Substantia nigra (tissue), 51 donors: ENCODE measurements at places on chromosomes 7 and 10.

- DNase-seq, result no peak
Observed at GRCh38 chr7:126203185-126203584, 1049.6 kb downstream of the GRM8 start.

- DNase-seq, result peak; percentile 56
Observed at GRCh38 chr10:86688398-86688921, 20.1 kb downstream of the LDB3 start.

DNA sequence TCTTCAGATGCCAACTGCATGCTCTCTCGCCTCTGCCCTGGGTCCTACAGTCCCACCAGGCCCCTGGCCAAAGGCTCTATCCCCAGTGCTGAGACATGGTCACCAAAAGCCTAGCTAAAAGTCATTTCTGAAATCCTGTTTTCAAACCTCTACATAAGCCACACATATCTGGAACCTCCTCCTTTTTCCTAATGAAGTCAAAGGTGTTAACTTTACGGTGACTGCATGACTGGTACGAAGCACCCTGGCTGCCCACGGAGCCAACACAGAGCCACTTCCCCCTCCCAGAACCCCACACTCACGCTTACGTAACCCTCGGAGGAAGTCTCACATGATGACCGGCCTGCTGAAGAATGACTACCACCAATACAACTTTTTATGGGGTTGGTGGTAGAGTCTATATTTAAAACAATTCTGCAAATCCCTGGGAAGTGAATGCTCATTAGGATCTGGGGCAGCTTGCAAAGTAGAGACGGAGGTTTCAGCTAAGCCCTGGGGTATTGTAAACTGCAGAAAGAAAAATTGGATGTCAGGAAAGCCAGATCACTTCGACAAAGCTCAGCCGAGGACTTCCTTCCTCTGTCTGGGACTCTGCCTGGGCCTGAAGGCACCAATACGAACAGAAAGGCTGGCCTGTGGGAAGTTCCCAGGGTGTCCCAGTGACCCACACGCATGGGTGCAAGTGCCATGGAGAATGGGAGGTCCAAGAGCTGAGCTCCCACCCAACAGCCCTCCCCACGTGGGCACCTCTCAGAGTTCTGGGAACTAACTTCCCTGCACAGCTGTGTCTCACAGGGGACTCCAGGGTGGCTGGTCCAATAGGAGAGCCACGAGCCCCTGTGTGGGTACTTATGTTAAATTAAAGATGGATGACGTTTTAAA is 50.7 kb downstream of the PDGFA start:
- DNase-seq, result no peak

DNA sequence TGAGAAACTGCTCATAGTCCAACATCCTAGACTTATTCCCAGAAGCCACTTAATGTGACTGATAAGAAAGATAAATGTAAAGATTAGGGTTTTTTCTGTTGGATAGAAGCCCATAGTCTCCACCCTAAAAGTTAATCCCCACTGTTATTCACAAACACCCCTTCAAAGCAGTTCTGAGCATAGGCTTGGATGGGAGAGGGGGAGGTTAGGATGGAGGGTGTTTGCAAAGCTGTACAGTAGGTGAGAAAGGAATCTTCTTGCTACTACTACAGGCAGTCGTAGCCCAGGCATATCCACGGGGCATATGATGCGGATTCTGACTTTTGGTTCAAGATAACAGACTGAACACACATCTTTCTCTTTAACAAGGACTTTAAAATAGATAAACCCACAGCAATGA is 535.9 kb downstream of the PHTF2 start:
- DNase-seq, result no peak

- DNase-seq, result no peak
Observed at GRCh38 chr10:69576334-69577011, 3.3 kb upstream of the NEUROG3 start.

GRCh38 chr7:44603193-44603592 is 3.2 kb upstream of the OGDH start:
- no peak for DNase-seq

- no peak for DNase-seq
Observed at GRCh38 chr10:79354141-79354540, 6.9 kb downstream of the PPIF start.

- DNase-seq, result no peak
Observed at GRCh38 chr10:49162761-49163310, 25.4 kb downstream of the TMEM273 start.

GRCh38 chr7:120981888-120982615 is 6.5 kb upstream of the CPED1 start:
- DNase-seq, result no peak

GRCh38 chr10:92886334-92886961 is 38.1 kb downstream of the EXOC6 start:
- DNase-seq, result no peak

- no peak for DNase-seq
Observed at GRCh38 chr7:149741629-149742028, 31.8 kb downstream of the ZNF467 start.

- no peak for DNase-seq
Observed at GRCh38 chr10:68954904-68955303, 1.1 kb upstream of the DDX21 start.

GRCh38 chr10:63415640-63416244 is 50.0 kb downstream of the JMJD1C start:
- DNase-seq, result no peak

DNA sequence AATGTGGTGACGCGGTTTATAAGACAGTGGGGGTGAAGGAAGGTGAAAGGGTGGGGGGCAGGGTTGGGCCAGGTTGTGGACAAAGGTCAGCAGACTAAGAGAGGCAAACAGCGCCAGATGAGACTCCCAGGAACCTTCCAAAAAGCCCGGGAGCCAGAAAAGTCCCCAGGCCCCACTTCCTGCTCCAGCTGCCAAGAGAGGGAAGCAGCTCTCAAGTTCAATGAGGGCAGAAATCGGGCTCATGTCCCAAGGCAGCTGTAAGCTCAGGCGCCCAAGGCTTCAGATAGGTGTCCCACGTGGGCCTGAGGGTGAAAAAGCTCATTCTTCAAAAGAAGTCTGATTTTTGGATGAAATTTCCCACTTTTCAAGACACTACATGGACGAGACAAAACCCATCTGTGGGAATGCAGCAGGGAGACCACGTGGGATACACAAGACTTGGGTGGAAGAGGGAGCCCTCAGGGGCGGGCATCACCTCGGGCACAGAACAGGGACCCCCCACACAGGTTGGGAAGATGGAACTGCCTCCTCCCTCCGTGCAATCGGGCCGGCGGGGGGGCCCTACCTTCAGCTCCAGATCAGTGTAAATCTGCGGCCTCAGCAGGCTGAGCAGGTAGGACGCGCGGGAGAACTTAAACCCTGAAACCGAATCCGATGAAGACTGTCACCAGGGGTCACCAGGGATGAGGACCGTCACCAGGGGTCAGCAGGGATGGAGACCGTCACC is 7.8 kb downstream of the PYROXD2 start:
- no peak for DNase-seq

DNA sequence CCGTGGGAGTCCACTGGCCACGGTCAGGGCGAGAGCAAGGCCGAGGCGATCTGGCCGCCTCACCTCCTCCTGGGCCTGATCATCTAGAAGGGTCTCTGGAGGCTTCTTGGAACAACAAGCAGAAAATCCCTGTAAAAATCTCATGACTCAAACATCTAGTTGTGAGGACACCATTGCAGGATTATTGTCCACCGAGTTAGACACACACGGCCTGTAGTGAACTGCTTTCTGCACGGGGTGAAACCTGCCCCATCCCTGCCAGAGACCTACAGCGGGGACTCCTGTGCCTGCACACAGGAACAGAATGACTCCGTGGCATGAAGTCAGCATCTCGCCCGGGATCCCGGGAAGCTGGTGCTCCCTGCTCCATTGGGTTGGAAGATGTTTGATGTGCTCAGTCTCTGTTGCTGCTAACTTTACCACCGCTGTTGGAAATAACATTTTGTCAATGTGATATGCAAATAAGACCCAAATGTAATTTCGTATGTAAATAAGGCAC is 267.0 kb upstream of the TCERG1L start:
- DNase-seq, result no peak

DNA sequence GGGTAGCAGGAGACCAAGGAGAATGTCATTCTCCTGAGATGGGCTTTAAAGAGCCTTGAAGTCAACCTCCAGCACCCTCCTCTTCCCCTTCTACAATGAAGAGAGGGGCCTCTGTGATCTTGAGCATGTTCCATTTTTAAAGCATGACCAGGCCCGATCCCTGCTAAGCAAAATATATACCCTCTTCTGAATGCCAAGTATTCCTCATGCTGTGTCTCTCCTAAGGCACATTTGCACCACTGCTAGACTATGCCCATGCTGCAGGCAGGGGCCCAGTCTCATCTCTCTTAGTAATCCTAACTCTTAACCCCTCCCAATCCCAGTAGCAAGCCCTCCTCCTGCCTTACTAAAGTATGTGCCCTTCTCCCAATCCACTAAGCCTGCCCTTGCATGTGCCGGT is 18.4 kb downstream of the SORBS1 start:
- DNase-seq, result no peak

DNA sequence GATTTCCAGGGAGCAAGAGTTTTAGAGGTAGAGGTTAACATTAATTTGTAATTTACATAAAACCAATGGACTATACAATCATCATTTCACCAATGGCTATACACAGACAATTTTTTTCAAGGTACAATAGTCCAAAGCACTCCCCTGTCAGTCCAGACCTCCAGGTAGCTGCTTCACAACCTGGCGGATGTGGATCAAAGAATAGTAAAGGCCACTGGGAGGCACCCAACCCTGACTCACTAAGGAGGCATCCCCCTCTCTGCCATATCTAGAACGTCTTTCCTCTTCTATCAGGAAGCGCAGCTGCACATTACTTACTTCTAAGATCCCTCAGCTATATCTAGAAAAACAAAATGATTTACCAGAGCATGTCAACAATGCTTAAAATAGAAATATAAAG is 217.7 kb upstream of the AOAH start:
- no peak for DNase-seq

- DNase-seq, result no peak
Observed at GRCh38 chr10:3271354-3272115, 99.0 kb upstream of the PITRM1 start.

- DNase-seq, result peak; percentile 22
Observed at GRCh38 chr7:106425017-106425719, 140.4 kb upstream of the NAMPT start.

DNA sequence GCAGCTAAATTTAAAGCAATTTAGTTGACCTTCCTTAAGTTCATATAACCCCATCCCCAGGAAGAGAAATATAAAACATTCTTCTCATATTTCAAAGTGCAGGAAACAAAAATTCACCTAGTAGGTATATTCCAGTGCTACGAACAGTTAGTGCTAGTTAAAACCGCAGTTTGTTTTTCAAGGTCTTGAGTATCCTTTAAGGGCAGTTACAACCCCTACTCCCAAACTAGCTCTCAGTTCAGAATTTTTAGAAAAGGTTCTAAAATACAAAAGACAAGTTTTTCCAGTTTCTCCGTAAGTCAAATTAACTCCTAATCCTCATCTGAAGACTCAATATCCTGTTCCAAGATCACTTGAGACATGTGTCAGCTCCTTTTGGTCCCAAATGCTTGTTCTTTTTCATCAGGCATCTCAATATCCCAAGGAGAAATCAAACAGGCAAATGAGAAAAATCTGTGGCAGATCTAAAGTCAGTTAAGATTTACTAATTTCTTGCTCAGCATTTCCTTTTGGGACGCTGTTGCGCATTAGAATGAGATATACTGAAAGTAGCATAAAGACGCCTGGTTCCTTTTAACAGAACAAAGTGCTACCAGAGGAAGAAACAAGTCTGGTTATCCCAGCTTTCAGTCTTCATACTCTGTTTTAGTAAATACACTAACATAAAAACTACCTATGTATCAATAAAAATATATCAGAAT is 51.8 kb downstream of the ARHGAP12 start:
- DNase-seq, result no peak

GRCh38 chr7:120792861-120793130 is 65.1 kb downstream of the TSPAN12 start:
- no peak for DNase-seq

DNA sequence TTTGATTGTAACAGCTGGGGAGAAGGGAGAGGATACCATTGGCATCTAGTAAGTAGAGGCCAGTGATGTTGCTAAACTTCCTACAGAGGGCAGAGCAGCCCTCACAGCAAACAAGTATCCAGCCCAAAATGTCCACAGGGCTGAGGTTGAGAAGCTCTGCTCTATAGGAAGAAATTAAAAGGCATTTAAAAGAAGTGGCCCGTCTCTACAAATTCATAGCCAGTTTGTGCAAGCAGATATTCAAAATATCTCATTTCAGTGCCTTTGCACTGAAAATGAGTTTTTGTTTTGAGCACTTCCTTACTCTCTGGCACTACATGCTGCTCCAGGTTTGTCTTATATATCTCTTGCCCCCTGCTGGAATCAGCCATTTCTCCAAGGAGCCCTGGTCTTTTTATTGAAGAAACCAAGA is 330.0 kb downstream of the BBS9 start:
- DNase-seq, result no peak

- no peak for DNase-seq
Observed at GRCh38 chr7:90723233-90723632, 127.1 kb downstream of the CDK14 start.

DNA sequence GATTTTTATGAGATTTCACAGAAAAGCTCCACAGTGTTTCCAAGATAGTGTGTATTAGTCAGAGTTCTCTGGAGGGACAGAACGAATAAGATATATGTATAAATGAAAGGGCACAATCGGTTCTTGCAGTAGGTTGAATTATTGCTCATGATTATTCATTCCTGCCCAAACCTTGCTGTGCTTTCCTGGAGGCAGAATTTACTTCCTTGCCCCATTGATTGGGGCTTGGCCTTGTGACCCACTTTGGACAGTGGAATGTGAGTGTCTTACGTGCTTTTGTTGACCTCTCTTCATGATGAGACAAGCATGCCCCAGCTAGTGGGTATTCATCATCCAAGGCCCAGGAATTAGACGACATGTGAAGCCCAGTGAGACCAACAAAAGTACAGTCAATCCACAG is 53.0 kb upstream of the ABCB5 start:
- no peak for DNase-seq

GRCh38 chr7:138295049-138295637 is 164.9 kb upstream of the TRIM24 start:
- DNase-seq, result no peak

- no peak for DNase-seq
Observed at GRCh38 chr7:123229426-123229825, 29.7 kb upstream of the SLC13A1 start.

DNA sequence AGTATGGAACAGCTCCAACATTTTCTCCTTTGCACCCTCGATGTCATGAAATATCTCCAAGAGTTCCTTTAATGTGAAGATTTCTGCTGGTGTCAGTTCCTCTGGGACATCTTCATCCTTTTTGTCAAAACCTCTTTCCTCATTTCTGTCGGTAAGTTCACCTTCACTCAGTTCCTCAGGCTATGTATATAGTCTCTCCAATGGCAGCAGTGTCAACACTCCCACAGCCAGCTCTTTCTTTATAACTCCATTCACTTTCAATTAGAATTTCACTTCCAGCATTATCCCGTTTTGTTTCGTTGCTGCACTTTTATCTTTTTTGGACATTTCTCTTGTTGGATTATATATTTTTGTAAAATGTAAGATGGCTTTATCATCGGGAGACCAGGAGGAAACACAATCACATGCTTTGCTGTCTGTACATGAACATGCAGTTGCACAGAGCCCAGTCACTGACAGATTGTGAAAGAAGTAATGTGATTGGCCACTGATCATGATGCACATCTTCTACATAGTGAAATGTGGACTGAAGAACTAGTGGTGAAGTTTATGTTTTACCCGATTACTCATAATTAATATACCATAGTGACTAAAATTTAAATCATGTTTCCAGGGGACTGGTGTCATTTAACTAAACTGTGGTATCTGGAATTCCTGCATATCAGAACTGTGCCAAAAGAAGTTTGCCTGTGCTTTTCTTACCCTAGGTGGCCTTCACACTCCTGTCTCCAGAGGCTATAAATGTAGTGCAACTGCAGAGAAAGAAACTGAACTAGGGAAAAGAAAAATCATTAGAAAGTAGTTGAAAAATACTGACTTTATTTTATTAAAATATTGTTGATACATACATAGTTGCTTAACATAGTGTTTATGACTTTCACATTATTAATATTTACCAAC is 289.6 kb downstream of the PPP1R3A start:
- no peak for DNase-seq
